ENCODE measurements at places on chromosomes 2 and 18.

DNA sequence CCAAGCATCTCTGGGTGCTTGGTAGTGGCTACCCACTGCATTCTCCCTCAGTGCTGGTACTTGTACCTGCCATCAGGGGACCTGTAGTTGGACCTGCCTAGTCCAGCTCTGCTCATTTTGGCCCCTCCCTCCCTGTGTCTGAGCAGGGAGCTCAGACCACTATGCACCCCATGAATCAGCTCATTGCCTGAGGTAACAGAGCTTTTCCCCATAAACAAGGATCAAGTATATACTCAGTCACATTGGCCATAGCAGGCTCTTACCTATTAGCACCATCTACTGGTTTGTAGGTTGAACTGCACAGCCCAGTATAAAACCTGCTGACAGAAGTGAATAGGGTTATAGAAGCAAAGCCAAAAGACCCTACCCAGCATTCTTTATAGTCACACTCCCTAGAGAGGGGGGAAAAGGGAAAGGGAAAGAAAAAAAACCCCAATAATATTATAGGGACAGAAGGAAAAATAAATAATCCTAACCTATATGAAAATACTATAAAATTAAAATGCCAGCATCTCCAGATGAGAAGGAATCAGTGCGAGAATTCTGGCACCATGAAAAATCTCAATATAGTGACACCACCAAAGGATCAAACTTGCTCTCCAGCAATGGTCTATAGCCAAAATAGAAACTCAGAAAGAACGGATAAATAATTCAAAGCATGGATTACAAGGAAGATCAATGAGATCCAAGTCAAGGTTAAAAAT is 6.9 kb upstream of the FLACC1 start:
- peak; percentile 36 for DNase-seq

DNA sequence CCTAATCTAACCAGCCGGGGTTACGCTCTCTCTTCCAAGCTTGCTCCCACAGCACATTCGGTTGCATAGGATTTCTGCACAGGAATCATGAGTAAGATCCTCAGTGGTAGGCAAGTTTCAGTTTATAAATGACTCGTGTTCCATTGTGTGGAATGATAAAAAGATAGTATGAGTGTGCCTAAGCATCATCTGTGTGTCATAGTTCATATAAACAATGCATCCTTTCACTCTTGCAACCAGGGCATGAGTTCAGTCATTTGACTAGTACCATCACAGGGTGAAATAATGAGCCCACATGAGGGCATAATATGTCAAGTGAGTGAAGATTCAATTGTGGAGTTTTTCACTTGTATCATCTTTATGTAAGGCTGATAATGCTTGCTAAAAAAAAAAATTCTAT is 417.1 kb upstream of the CDH2 start:
- DNase-seq = no peak

DNA sequence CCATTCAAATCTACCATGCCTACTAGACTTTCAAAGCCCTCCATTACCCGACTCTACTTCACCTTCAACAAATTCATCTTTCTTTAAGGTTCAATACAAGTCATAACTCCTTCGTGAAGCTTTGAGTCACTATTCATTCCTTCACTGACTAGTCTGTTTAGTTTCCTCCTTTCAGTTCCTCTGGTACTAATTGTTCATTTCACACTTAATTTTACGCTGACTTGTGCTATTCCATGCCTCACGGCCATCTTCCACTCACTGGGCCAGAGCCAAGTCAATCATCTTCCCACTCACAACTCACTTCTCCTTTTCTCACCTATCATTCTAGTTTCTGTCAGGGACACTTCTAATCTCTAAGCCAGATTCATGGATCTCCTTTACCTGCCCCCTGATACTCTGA is 136.2 kb downstream of the MTX2 start:
- no peak for DNase-seq

DNA sequence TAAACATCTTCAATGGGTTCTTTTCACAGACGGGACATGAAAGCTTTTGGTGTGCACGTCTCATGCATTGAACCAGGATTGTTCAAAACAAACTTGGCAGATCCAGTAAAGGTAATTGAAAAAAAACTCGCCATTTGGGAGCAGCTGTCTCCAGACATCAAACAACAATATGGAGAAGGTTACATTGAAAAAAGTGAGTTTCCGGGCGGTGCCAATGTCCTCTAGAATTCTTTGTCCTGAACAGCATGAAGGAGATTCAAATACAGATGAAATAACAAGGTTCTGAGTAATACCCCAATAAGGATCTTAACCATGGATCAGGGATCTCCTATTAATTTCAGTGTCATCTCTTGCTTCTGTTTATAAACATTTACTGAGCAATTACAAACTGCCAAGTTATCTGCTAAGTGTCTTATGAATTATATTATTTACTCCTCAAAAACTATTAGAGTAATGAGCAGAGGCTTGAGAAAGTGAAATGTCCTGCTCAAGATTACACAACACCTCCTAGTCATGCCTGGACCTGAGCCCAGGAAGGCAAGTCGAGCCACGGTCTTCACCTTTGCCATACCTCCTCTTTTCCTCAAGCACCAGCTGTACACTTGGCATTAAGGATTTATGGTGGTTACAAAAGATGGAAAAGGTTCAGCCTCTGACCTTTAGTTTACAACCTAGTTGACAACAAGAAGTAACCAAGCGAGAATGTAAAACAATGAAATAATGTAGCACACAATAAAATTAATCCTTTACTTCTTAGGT is 22.6 kb downstream of the DHRS9 start:
- no peak for DNase-seq

- DNase-seq = peak; percentile 87
Measured at GRCh38 chr2:29011418-29012060, 30.4 kb downstream of the TOGARAM2 start.

DNA sequence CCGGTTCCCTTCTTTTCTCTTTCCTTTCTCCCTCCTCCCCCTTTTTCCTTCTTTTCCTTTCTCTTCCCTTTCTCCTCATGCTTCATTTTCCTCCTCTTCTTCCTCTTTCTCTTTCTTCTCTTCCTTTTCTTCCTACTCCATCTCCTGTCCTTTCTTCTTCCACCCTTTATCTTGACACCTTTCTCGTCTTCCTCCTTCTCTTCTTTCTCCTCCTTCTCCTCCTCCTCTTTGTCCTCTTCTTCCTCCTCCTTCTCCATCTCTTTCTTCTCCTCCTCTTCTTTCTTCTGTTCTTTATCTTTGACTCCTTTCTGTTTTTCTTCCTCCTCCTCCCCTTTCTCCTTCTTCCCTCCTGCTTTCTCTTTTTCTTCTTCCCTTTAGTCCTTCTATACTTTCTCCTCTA is 53.2 kb downstream of the CELF4 start:
- DNase-seq = no peak
